GM23248 (cell line): ENCODE measurements at places on chromosomes 12 and 14. TPM values are rescaled to one million over a fixed set of nuclear protein-coding genes. Genes with fewer than 3 reads are reported as not detected.

- H3K4me3 ChIP-seq = no peak overlapping the region
- no peaks in the 10 kb centered on the region for H3K27me3 ChIP-seq
- H3K27ac ChIP-seq = no peak overlapping the region
- H3K36me3 ChIP-seq = peaks cover 38% of the 10 kb centered on the region
These were observed 9.7 kb upstream of the CFAP251 start for GRCh38 chr12:121908702-121909101.

DNA sequence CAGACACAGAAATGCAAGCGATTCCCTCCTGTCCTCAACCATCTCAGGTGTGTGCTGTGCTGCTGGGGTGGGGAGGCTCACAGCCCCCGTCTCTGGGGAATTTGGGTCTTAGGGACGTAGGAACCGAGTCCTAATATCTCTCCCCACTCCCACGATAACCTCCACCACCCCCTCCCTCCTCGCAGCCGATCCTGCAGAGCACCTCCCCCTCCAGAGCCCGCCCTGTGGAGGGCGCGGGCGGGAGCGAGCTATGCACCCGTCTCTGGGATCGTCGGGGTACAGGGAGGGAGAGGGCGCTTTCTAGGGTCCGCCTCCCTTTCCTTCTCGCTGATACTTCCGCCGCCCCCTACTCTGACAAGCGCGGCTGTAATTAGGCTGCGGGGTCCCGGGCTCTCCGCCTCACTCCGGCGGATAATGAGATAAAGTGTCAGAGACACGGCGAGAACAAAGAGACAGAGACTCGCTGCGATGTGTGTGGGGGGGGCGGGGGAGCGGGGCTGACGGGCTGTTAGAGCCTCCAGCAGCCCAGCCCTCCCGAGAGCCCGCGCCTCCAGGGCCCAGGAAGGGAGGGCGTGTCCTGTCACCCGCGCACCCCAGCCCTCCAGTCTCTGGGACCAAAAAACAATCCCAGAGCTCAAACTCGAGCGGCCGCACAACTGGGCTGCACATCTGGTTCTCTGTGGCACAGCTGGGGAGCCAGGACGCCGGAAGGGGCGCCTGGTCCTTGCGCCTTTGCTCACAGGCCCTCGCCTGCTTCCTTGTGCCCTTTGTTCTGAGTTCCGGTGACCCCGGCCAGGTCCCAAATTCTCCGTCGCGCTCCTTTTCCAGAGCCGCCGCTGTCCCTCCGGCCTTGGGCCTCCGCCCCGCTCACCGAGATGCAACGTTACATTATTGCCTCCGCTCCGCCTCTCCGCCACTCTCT lies 8.7 kb downstream of the SHMT2 start:
- H3K4me1 ChIP-seq = peaks cover 18% of the 10 kb centered on the region
- peak; percentile 58 for DNase-seq
- peak overlapping the region; percentile 96 for H3K4me3 ChIP-seq
- peaks cover 15% of the 10 kb centered on the region for H3K36me3 ChIP-seq
- H3K27me3 ChIP-seq = no peaks in the 10 kb centered on the region

DNA sequence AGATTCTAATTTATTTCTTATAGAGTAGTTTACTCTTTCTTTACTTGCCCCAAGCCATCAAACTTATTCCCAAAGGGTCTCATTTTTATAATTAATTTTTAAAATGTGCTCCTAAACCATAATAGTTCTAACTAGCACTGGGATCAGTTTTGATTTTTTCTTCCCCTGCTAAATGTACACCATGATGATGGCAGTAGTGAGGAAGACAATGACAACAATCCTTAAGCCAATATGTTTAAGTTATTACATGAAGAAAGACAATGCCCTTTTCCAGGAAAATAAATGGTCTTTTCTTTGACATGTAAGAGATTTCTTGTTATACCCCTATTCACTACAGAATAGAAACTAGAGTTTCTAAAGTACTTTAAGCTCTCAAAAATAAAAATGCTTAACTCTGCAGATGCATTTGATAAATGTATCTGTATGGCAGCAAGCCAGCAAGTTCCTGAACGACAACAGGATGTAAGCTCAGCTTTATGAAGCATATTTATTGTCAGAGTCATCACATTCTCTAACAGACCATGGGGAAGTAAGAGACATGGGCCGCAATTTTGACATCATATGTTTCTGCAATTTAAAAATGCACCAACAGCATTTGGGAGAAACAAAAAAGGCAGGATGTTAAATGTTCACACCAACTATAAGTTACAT lies 36.0 kb upstream of the SNX6 start:
- peak overlapping the region; percentile 22 for H3K27ac ChIP-seq
- peak overlapping the region; percentile 32 for H3K4me3 ChIP-seq
- peaks cover 16% of the 10 kb centered on the region for H3K4me1 ChIP-seq
- peak; percentile 76 for DNase-seq

DNA sequence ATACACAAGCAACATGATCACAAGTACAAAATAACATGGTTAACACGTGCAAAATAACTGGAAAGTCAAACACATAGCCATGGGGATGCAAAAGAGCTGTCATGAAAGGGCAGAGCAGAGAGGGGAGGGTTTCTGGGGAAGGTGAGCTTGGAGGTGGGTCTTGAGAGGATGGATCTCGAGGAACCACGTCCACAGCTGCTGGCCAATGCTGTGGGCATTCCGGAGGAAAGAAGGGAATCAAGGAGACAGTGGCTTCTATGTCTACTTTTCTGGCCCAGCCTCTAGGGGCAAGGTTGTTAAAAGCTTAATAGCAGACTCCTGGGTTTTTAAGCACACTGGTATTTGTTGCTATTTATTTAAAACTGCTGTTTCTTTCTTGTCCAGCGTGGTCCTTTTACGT lies 8.4 kb upstream of the MYH7 start:
- H3K27ac ChIP-seq = no peak overlapping the region
- peaks cover 10% of the 10 kb centered on the region; the same call in 1 of the 2 replicates for H3K27me3 ChIP-seq
- no peak for DNase-seq

DNA sequence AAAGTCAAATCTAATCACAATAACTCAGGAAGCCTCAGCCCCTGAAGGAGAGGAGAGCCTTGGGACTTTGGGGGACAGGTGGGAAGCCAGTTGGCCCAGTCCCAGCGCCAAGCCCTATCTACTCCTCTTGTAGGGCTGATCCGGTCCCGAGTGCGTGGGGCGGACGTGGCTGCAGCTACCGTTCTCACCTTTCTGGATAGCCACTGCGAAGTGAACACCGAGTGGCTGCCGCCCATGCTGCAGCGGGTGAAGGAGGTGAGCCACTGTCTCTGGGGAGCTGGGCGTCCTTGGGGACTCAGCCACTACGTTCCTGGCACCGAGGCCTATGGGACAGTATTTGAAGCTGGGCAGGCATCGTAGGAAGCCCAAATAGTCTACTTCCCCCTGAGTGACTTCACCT lies 68.4 kb downstream of the GALNT16 start:
- no peak overlapping the region for H3K4me3 ChIP-seq
- no peaks in the 10 kb centered on the region for H3K27me3 ChIP-seq
- H3K36me3 ChIP-seq = no peaks in the 10 kb centered on the region
- no peaks in the 10 kb centered on the region for H3K4me1 ChIP-seq
- no peak for DNase-seq

The BMAL2 gene
- 27.3 and 28.7 TPM in 2 replicates for total RNA-seq
